Activated CD4-positive, alpha-beta T cell treated with anti-CD3 and anti-CD28 coated beads for 4 hours (primary cell): ENCODE measurements at places on chromosomes 4 and X.

GRCh38 chr4:2264481-2265041, 2.7 kb upstream of the MXD4 start:
- DNase-seq: no peak

GRCh38 chr4:76607266-76607799, 172.3 kb downstream of the SHROOM3 start:
- no peak for DNase-seq

DNA sequence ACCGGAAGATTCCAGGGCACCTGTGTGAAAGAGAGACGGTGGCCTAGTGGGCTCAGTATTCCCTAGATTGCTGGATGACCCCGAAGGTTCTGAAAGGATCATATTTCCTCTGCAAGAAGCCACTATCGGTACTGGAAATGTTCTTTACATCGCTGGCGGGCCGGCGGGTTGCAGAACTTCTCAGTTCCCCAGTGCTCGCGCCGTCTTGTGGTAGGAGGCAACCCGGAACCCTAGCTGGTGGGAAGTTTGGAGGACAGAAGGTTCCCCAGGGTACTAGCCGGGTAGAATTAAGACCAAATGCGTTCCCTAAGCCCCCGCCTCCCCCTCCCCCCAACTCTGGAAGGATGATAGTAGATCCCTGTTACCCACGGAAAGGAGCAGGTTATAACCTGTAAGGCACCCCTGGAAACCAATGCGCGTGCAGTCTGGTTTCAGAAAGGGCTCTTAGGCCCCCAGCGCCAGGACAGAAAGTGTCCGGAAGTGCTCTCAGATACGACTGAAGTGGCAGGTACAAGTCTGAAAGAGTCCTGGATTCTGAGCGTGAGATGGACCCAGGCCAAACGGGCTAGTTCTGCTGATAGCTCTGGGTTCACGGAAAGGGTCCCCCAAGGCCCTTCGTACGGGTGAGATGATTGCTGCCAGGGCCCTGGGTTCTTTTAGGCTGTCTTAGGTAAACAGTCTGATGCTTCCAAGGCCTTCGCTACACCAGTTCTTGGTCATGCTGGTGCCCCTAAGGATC, 61.7 kb upstream of the DCAF8L1 start:
- no peak for DNase-seq

- DNase-seq: no peak
Measured at GRCh38 chr4:62543002-62543401, 1342.9 kb downstream of the ADGRL3 start.

- no peak for DNase-seq
Measured at GRCh38 chr4:183638436-183638835, 20.5 kb downstream of the RWDD4 start.
